ENCODE measurements at places on chromosomes 1 and 21.

- DNase-seq: no peak
Measured at GRCh38 chr1:72606216-72606810, 324.0 kb upstream of the NEGR1 start.

GRCh38 chr1:221449801-221450470, 292.0 kb downstream of the DUSP10 start:
- no peak for DNase-seq

DNA sequence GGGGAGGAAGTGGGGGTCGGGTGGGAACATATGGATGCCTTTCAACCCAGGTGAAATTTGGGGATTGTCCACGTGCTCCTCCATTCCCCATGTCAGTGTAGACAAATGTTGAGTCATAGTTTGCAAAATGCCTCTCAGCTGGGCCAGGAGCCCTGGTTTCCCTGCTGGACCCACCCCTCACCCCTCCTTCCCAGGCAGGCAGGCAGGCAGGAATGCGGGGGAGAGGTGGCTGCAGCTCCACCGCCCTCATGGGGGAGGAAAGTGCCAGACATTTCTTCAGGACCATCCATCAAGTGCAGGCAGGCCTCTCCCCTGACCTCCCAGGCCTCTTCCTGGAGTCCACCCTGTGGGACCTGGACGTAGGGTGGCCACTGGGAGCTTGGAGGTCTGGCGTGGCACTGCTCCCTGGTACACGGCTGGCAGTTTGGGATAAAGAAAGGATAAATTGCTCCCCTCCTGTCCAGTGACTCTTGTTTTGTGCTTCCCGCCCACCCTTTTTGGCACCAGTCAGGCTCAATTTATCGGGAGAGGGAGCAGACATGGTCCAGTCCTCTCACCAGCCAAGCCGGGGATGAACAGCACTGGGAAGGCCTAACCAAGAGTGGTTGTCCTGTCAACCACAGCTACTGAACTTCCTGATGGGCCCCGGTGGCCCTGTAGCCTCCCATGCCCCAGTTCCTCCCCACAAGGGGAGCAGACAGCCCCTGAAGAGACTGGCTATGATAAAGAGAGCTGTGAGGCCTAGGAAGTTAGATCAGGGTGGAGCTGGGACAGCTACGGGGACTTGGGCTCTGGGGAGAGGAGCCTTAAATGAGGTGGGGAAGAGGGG, 18.9 kb downstream of the NPR1 start:
- DNase-seq: no peak

DNA sequence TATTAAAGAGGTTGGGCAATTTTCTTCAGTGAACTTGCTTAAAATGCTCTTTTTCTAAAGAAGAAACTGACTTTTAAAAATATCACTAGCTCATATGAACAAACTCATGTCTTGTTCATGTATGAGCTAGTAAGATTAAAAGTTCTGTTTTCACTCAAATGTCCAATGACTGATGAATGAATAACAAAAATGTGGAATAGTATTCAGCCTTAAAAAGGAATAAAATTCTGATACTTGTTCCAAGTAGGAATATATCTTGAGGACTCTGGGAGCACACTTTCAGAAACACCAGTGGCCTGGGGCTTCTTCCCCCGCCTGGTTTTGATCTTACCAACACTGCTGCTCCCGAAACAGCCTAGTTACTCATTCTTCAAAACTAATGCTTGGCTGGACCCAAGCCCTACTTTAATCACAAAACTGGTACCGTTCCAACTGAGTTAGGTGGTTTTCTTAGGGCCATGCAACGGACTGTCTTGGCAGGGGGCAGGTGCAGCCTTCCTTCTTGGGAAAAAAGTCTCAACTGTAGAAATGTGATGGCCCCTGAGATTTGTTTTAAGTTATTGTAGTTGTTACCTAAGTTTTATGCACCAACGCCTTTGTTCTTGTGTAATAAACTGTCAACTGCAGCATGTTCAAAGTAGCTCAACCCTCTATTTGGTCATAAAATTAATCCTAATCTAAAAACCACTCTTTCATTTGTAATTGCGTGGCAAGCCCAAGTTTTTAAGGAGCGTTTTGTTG, 116.0 kb downstream of the ETS2 start:
- DNase-seq: no peak

DNA sequence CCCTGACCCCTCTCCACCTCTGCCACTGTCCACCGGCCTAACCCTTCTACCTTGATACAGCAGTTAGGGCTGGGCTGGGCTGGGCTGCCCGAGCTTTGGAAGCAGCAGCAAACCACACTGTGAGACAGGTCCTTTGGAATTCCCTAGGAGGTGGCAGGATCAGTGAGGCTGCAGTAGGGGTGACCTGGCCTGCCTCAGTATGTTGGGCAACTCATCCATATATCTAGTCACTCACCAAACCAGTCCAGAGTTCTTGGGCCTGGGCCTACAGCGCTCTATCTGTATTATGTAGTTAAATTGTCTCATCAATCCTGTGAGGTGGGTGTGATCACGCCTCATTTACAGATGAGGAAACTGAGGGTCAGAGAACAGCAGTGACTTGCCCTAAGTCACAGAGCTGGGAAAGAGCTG, 13.3 kb upstream of the SYNC start:
- no peak for DNase-seq

- DNase-seq: no peak
Measured at GRCh38 chr1:169594391-169594790, 8.1 kb upstream of the F5 start.

DNA sequence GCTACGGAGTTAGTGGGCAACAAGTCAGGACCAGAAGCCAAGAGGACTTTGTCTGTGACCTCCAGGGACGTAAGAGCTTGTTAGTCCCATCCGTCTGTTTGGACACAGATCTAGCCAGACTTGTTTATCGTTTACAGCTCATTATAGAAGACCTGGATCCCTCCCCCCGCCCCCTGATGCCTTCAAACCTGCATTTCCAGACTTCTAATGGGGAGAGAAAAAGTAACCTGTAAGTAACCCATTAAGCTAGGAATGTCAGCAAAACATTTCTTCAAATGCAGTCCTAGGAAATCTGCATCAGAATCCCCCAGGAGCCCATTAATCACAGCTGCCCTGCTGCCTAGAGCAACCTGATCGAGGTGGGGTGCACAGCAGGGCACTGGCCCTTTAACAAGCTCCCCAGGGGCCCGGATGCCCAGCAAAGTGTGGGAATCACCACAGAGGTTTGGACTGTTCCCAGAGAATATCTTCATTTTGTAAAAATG, 1.4 kb upstream of the MAD2L2 start:
- no peak for DNase-seq

- DNase-seq: no peak
Measured at GRCh38 chr1:107195476-107195875, 54.6 kb downstream of the NTNG1 start.

DNA sequence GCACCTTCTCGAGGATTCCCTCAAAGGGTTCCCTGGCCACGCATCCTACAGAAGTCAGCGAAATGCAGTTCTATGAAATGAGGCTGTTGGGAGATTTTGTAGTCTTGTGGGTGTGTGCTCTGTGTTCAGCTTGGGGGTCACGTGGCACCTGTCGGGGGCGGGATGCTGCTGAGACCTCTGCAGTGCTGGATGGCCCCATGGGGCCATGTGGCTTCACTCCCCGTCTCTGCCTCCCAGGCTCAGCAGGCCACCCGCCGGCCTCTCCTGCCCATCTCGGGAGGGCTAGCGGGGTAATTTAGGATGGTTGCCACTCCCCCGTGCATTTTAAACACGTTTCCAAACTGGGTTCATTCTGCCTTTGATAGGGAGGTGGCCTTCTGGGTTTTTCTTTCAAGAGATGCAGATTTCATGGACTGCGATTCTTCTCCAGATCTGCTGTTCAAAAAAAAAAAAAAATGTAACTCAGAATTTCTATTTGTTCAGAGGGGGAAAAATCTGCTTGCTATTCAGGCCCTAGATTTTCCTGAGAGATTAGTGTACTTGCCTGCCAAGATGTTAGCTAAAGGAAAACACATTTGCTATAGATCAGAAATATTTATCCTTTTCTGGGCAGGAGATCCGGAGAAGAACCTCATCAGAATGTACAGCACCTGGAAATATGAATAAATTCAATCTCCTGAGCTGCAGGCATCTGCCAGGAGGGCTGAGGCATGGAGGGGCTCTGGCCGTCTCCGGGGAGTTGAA, 277.2 kb upstream of the VAMP3 start:
- DNase-seq: no peak

GRCh38 chr1:157829210-157829609, 9.3 kb upstream of the FCRL1 start:
- DNase-seq: no peak

GRCh38 chr1:117128323-117129079, 7.0 kb upstream of the TRIM45 start:
- DNase-seq: no peak

DNA sequence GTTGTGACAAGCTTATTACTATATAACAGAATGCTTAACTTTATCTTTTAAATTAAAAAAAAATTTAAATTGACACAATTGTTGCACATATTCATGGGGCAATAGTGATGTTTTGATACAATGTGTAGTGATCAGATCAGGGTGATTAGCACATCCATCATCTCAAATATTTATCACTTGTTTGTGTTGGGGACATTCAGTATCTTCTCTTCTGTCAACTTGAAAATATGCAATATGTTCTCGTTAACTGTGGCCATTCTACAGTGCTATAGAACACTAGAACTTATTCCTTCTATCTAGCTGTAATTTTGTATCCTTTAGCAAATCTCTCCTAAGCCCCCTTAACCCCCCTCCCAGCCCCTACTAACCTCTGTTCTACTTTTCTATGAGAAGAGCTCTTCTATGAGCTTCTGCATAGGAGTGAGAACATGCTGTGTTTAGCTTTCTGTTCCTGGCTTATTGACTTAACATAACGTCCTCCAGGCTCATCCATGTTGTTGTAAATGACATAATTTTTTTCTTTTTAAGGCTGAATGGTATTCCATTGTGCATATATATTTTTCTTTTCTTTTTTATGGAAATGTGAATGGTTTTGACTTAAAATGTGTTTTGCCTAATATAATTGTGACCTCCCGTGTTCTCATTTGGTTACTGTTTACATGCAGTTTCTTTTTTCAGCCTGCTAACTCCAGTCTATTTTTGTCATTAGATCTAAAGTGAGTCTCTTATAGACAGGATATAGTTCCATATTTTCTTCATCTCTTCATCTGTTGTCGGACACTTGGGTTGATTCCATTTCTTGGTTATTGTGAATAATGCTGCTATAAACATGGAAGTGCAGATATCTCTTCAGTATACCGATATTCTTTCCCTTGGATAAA, 23.8 kb downstream of the CEP350 start:
- DNase-seq: no peak

- DNase-seq: no peak
Measured at GRCh38 chr1:47411436-47411835, 4.6 kb upstream of the FOXE3 start.

- DNase-seq: no peak
Measured at GRCh38 chr1:175318633-175319032, 126.1 kb upstream of the KIAA0040 start.

GRCh38 chr1:32220746-32221580, 1.2 kb downstream of the TMEM234 start:
- DNase-seq: no peak

- DNase-seq: no peak
Measured at GRCh38 chr1:174222166-174222949, 63.0 kb downstream of the RABGAP1L start.

DNA sequence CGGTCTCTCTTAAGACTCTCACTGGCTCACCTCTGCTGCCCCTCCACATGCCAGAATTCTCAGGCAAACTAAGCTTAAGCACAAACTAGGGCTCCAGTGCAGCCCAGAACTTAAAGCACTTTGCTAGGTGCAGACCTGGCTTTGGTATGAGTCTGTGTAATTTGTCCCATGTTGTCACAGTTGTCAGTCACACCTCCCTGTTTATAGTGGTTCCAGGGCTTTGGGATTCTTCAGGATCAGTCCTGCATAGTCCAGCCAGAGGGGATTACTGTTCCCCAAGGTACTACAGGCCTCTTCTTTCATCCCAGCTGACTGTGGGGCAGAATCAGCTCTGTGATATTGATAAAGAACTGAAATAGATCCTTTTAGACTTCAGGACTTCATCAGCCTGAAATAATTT, 105.0 kb upstream of the UBE2U start:
- DNase-seq: no peak

- DNase-seq: no peak
Measured at GRCh38 chr1:72567521-72567920, 285.2 kb upstream of the NEGR1 start.

GRCh38 chr1:224223819-224224714, 41.0 kb downstream of the DEGS1 start:
- DNase-seq: no peak

GRCh38 chr1:110047463-110047862, 13.0 kb downstream of the STRIP1 start:
- DNase-seq: no peak

DNA sequence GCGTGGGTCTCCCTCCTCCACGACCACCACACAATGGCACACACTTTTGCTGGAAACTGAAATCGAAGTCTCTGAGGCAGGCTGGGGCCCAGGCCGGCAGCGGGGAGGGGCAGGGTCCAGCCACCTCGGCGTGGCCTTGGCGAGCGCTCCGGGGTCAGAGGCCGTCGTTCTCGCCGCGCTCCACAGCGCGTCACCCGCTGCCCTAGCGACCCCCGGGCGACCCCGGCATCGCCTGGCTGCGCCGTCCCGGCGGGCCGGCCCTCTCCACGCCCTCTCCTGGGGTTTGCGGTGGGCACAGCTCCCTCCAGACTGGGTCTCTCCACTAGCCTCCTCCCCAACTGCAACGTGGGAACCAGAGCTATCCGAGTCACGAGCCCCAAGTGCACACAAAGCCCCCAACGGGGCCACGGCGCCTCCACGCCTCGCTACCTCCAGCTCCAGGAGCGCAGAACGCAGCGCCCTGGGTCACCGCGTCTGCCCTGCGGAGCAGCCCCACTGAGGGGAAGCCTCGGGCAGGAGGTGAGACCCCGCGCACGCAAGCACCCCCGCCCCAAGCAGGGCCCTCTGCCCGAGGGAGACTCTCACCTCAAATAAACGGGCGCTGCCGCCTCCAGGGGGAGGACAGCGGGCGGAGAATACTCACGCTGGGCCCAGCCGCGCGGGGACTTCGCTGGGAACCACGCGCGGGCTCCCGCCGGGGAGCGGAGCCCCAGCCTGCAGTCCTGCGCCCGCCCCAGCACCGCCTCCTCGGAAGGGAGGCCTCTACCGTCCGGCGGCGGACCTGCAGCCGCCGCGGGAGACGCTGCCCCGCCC, 134.0 kb upstream of the BARHL2 start:
- DNase-seq: peak; percentile 12

DNA sequence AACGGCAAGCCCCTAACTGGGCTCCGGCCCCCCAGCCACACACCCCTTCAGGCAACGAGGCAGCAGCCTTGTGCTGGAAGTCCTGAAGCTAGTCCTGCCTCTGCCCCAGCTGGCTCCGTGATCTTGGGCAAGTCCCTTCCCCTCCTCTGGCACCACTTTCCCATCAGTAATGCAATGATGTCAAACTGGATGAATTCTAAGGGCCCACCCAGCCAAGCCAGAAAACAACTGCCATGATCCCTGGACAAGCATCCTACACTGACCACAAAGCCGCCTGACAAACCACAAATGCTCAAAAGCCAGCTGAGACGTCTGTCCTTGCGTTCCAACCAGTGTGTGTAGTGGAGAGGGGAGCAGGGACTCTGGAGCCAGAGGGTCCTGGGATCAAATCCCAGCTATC, 26.8 kb downstream of the IFFO2 start:
- DNase-seq: no peak
